ENCODE measurements at places on chromosomes 3 and 15.
A peak's percentile ranks its signal among the peaks of the same experiment; 100 is the strongest.

GRCh38 chr3:187263270-187263669 is 28.3 kb downstream of the MASP1 start:
- no peak for DNase-seq

DNA sequence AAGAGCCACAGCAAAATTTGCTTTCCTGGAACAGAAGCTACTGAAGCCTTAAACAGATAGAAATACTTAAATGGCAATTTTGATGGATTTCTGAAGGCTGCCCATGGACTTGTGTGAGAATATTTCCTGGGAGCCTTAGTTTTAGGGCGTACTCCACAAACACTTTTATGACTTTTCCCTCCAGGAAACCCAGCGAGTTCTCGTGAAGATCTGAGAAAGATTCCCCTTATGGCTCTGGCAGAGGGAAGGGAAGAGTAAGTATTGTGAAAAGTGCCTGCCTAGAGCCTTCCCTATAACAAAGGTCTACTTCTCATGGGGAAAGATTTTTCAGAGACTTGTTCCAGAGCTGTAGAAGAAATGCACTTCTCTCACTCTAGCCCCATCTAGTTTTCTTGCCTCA is 31.1 kb upstream of the TRAT1 start:
- no peak for DNase-seq

DNA sequence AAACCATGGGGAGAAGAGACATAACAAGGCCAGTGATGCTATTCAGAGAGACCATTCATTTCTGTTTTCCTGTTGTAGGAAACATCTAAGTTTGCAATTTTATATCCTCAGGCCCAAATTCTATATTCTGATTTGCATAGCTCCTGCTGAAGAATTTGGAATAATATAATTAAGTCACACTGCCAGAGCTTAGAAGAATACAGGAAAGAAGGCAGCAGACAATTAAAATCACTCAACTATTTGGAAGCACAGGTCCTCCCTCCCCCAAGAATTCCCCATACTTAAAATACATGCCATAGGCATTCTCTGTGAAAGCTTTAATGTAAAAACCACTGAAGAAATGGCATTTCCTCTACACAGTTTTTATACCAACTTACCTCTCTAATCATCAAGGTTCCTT is 66.9 kb upstream of the SLC2A2 start:
- DNase-seq = no peak

- no peak for DNase-seq
These were observed 87.1 kb downstream of the SCN11A start for GRCh38 chr3:38964646-38965045.

- DNase-seq = no peak
These were observed 114.8 kb downstream of the MYLK start for GRCh38 chr3:123769356-123769743.

GRCh38 chr15:62494197-62494596 is 329.1 kb upstream of the C2CD4B start:
- DNase-seq = no peak

- no peak for DNase-seq
These were observed 237.7 kb upstream of the AGTR1 start for GRCh38 chr3:148459931-148460513.

DNA sequence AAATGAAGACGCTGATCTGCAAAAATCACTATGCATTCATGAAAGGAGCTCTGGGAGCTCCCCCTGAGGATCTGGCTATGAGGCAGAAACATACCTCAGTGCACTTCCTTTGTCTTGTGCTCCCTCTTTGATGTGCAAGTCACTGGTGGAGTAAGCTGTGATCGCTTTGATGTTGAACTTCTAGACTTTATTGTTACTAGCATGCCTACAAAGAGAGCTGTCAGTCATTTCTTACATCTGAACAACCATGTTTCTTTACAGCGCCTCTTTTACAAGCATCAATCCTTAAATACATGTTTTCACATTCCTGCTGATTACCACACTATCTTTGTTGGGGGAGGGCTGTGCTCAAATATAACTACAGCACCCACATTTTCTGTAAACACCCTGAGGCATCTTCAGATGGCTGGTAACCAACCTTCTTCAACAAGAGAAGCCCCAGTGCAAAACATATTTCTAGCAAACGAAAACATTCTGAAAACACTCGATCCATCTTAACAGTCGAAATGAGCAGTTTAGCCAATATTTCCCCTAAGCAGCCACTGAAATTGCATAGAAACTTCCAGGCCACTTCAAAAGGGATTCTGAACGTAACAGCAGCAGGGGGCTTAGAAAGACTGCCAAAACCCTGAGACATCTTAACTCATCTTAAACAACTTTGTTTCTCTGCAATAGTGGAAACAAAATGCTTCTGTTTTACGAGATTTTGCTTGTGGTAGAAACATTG is 101.9 kb upstream of the ICE2 start:
- DNase-seq = peak; percentile 37

DNA sequence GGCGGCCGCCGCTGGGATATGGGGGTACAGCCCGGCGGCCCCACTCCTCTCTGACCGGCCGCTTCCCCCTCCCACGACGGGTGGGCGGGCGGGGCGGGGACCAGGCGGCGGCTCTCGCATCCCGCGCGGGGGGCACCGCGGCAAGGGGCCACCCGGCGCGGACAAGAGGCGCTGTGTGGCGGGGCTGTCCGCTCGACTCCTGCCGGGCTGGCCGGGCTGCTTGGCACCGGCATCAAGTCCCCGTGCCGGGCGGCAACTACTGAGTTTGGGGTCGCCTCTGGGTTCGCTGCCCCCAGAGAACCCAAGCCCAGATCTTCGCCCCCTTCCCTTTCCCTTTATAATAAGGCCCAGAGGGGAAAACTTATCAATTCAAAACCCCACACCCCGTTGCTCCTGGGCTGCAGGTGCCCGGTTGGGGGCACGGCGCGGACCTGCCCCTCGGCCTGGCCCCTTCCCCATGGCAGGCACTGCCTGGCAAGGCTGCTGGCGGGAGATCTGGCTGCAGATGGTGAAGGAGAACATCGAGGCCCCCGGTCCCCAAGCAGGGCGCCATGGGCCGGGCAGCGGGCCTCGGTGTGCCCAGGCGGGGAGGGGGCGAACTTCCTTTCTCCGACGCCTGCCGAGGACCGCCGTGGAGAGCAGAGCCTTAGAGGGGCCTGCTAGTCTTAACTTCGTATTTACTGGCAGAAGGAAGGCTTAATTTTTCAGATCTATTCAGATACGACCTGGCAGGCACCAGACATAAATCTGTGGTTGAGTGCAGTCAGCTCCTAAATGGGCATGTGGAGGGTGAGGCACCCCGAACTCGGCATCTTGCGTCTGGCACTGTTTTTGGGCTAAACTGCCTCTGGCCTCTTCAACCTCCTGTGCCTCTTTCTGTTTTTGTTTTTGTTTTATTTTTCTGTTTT is 911 bp downstream of the APBA2 start:
- peak; percentile 26 for DNase-seq

DNA sequence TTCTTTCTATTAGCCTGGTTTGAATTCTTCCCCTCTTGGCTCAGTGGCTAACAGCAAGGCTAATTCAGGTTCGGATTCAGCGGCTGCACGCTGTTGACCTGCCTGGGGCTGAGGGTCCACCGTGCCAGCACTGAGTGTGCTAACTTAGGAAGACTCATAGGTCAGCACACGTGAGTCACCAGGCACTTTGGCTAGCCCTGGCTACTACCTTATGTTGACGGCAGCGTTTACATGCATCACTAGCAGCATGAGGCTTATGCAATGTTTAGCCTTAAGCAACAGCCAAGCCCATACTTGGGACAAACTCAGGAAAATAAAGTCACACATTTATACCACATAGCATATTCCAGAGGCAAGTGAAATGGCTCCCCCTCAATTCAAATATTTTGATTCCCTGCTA is 137.7 kb downstream of the RAB11A start:
- DNase-seq = no peak

DNA sequence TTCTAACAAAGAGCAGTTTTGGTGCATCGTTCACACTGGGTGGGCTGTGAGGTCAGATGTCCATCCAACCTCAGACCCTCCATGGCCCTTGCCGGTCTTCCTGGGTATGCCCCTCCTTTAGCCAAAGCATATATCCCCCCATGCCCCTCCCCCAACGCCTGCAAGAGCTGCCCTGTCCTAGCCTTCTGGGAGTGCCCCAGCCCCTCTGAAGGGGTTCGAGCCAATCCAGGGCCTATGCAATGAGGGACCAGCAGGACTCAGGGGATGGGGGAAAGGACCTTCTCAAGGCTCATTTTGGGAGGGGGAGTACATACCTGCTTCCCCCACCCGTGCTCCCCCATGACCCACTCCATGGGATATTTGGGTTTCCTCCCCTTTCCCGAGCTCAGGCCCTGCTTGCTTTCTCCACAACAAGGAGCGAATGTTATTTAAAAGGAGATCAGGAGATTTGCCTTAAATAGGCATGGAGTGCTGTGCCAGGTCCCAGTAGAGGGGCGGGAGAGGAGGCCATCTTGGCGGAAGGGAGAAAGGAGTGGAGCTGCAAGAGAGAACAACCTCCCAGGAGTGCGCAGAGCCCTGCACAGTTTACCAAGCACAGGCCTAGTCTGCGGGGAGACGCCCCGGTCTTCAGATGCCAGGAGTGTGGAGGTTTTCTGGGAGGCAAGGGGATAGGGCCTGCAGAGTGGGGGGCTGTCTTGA is 18.2 kb downstream of the PIF1 start:
- DNase-seq = no peak

GRCh38 chr3:175046601-175047000 is 187.5 kb downstream of the NAALADL2 start:
- no peak for DNase-seq

- DNase-seq = no peak
These were observed 27.7 kb downstream of the HLTF start for GRCh38 chr3:149058602-149059001.

DNA sequence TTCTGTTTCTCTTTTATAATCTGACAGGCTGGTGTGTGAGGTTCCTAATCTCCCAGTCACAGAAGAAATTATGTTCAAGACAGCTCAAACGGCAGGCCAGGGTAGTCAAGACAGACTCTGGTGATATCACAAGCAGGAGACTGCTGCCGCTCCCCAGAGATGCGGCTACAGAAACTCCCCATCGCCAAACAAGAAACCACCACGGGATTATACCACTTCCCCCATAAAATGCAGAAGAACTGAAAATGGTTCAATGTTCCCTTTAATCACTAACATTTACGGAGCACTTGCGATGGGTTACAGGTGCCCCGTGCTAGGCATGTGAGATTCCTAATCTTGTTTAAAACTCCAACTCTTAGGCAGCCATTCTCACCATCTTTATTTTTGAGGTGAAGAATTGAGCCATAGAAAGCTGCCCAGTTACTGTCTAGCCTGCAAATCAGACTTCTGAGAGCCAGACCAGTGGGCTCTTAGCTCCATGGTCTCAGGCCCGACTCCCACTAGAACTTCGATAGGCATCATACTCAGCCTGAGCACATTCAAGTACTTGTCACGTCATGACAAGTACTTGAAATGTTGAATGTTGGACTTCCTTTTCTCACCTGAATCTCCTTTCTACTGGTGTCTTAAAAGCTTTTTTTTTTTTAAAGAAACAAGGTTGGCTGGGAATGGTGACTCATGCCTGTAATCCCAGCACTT is 58.4 kb downstream of the TBC1D2B start:
- DNase-seq = no peak

DNA sequence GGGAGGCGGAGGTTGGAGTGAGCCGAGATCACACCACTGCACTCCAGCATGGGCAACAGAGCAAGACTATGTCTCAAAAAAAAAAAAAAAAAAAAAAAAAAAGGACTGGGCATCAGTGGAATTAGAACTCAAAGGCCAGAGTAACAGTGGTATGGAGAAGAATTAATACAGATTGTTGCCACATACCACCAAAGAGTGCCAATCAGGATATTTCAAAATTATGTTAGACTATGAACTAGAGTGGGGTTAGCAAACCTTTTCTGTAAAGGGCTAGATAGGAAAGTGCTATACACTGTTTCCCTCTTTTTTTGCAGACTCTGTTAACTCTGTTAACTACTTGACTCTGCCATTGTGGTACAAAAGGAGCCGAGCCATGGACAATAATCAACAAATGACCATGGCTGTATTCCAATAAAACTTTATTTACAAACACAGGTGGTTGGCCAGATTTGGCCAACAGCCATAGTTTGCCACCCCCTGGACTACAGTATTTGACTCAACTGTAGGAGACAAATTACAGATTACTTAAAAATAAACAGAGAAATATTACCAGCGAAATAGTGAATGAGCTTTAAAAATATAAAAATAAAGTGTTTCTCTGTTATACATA is 28.6 kb downstream of the DPH3 start:
- no peak for DNase-seq

DNA sequence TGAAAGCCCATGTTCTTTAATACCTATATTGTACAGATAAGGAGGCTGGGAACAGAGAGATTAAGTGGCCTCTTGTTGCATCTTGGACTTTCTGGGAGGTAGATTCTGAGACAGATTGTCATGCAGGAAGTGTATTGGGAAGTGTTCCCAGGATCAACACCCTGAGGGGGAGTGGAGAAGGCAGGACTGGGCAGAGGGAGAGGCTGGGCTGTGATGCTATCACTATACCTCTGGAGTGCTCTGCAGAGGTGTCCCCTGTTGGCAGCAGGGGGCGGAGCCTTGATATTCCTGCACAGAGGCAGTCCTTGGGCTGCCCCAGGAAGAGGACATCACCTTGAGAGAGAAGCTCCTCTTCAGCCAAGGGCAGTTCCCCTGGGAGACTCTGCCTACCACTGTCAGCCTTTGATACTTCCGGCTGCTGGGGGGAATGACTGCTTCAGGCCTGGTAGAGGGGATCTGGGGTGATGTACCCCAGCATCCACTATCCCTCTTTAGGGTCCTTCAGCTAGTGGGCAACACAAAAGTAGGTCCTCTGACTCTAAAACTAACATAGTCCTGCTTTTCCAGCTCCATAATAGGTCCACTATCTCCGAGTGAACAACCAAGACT is 97.4 kb upstream of the RNU6-1 start:
- DNase-seq = no peak

- DNase-seq = no peak
These were observed 53.1 kb downstream of the TRANK1 start for GRCh38 chr3:36891701-36892160.

GRCh38 chr3:194905696-194906095 is 220.0 kb downstream of the FAM43A start:
- no peak for DNase-seq
